ENCODE measurements at places on chromosomes 6 and 20. TPM values are rescaled to one million over a fixed set of nuclear protein-coding genes. Genes with fewer than 3 reads are reported as not detected.

- no peak for DNase-seq
Measured at GRCh38 chr6:151481786-151482185, 12.0 kb upstream of the CCDC170 start.

- DNase-seq: no peak
Measured at GRCh38 chr20:20435453-20435852, 67.5 kb downstream of the INSM1 start.

DNA sequence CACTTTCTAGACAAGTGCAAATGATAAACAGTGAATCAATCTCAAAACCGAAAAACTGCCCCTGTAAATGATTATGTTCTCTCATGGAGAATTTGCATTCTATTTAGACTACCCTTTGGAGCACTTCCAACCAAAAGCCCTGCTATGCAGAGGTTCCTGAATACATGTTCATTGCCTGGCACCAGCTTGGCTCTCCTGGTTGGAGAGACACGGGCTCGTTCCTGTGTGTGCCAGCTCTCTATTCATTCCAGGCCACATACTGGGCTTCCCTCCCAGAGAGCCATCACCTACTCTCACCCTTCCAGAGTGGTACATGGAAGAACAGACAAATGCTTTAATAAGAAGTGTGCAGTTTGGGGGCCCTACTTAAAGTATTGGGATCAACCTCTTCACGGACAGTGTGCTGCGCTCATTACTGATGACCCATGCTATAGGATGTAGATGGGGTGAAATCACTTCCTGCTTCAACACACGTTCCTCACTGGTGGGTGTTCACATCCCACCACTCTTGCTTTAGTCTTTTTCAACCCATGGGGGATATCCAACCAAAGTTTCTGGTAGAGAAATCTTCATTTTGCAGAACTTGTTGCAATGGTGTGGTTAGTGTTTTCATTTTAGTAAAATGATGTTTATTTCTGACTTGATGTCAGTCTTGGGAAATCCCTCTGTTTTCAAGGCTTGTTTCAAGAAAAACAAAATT is 38.5 kb upstream of the NAA20 start:
- DNase-seq: no peak

- peak; percentile 37 for DNase-seq
Measured at GRCh38 chr6:82178077-82178758, 69.3 kb downstream of the IBTK start.

- peak; percentile 33 for DNase-seq
Measured at GRCh38 chr6:159594106-159594749, 98.8 kb downstream of the SOD2 start.

DNA sequence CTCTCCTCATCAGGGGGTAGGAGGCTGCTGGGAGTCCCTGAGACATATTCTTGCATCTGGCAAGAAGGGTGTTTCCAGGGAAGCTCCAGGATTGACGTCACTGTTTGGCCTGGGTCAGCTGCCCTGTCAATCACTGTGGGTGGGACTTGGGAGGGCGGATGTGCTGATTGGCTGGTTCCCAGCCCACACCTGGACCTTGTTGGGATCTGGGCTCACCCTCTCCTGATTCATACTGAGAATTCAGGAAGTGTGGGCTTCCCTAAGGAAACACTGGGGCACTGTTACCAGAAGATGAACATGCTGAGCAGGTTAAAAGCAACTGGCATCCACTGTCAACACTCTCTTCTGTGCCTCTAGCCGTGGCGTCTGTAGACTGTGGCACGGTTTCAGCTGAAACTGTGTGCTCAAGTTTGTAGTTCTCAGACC is 36.5 kb downstream of the CDH26 start:
- no peak for DNase-seq

GRCh38 chr6:145373826-145374225 is 361.5 kb downstream of the EPM2A start:
- no peak for DNase-seq

DNA sequence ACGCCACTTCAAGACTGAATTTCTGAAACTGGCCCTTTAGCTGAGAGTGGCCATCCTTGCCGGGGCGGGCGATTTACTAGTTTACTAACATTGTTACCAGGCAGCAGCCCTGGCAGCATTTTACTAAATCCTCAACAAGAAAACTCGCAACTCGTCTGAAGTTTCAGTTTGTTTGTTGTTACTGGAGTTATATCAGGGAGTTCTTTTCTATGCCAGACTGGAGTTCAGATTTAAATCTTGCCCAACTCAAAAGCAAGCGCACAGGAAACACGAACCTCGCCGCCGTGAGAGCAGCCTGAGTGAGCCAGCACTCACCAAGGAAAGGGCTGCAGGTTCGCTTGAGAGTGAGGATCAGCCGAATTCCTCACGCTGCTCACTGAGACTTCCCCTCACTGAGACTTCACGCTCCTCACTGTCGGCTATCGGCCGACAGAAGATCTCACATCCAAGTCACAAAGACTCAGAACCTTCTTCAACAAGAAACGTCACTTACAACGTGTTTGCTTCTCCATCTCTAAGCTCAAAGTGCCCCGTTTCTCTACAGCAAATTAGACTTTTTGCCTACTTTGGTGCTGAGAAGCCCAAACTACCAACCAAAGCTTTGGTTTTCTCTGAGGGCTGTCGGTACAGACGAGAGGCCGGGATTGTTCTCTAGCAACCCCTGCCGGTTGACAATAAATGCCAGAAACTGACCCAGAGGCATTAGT is 78.9 kb downstream of the OLIG3 start:
- DNase-seq: peak; percentile 69

DNA sequence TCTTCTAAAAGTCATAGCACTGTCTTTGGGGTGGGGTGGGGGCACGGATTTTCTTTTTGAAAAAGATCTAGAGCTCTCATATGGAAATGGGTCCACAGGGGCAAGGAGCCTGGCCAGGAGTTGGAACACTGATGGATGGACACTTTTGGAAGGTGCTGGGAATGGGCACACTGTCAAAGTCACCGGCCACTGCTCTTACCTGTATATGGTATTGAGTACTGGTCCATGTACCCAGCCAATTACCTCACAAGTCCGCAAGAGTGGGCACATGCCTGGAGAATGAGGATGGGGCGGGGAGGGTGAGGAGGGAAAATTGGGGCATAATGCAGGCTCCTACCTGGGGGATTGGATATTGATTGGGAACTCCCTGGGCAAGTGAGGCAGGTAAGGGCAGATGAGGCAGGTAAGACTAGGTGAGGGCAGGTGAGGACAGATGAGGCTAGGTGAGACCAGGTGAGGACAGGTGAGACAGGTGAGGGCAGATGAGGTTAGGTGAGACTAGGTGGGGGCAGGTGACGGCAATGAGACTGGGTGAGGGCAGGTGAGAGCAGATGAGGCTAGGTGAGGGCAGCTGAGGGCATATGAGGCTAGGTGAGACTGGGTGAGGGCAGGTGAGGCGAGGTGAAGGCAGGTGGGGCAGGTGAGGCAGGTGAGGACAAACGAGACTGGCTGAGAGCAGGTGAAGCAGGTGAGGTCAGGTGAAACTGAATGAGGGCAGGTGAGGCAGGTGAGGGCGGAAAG is 167.9 kb downstream of the NRN1 start:
- no peak for DNase-seq

GRCh38 chr6:39218868-39219567 is 10.3 kb downstream of the KCNK5 start:
- no peak for DNase-seq

GRCh38 chr6:158030380-158031300 is 49.0 kb downstream of the SYNJ2 start:
- DNase-seq: no peak

DNA sequence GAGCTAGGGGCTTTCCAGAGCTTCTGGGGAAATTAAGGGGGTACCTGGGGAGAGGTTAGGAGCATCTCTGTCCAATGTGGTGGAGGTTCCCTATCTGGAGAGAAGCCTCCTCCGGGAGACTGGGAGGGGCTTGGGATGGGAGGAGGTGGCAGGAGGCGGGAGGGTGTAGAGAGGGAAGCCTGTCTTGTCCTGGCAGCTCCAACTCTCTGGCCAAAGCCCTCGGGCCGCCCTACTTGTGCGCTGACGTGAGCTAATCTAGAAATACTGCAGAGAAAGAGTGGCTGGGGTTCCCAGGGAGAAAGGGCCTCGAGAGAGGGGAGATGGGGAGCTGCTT is 1.6 kb upstream of the SLC32A1 start:
- DNase-seq: no peak

DNA sequence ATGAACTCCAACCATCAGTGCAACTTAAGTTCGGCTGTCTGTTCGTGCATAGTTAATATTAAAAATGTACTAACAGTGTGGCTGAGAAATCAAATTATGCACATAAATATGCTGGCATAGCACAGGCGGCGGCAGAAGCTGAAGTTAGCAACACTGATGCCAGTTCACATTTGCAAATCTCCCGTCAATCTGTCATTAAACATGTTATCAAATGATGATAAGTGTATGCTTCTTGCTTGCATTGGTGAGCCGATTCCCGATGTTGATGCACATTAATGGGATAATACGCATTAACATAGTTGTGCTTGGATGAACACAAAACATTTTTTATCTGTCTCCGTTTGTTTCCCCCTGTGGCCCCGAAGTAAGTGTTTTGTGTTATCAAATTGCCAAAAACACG is 309.4 kb downstream of the ZNF217 start:
- no peak for DNase-seq

GRCh38 chr6:130320908-130321307 is 44.9 kb upstream of the TMEM200A start:
- DNase-seq: peak; percentile 10

DNA sequence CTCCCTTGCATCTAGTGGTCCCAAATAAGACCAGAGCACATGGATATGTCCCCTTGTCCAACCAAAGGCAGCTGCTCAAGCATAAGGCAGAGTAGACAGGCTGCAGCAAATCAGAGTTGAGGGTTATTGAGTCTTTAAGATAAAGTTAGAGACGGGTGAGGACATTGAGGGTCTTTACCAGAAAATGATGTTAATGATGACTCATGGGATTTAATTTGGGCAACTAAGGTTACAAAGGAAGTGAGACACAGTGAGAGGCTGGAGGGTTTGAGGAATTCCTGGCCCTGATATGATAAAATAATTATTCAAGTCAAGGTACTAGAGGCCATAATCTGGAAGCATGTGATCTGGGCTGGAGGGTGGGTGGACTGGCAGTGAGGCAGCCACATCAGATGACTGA is 133.6 kb downstream of the ALDH8A1 start:
- DNase-seq: no peak

GRCh38 chr20:49762940-49763766 is 49.5 kb upstream of the B4GALT5 start:
- no peak for DNase-seq

DNA sequence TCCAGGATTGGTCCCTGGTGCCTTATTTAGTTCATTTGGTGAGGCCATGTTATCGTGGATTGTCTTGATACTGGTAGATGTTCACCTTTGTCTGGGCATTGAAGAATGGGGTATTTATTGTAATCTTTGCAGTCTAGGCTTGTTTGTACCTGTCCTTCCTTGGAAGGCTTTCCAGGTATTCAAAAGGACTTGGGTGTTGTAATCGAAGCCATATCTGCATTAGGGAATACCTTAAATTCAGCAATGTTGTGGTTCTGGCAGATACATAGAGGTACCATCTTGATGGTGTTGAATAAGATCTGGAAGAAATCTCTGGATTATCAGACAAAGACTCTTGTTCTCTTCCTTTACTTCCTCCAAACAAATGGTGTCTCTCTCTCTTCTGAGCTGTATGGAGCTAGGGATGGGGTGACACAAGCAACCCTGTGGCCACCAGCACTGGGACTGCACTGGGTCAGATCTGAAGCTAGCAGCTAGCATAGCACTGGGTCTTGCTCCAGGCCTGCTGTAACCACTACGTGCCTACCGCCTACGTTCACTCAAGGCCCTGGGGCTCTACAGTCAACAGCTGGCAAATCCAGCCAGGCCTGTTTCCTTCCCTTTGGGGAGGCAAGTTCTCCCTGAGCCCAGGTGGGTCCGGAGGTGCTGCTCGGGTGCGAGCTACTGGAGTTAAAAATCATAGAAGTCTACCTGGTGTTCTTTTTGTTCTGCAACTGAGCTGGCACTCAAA is 261.1 kb upstream of the CITED2 start:
- DNase-seq: no peak

DNA sequence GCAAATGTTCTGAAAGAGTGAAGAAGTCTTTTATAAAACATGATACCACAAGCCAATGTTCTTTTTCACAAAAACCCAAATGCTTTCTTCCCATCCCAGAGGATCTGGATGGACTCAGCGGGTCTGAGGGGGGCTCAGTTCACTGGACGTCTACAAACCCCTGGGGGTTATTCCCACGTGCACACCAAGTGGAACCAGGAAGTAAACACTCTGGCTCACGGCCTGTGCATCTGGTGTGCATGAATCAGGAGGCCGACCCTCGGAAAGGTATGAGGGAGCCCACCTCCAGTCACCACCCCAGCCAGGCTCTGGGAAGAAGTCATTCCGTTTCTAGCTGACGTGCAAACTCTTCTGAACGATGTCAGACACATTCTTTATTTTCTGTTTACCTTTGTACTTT is 252.2 kb downstream of the DLL1 start:
- no peak for DNase-seq

DNA sequence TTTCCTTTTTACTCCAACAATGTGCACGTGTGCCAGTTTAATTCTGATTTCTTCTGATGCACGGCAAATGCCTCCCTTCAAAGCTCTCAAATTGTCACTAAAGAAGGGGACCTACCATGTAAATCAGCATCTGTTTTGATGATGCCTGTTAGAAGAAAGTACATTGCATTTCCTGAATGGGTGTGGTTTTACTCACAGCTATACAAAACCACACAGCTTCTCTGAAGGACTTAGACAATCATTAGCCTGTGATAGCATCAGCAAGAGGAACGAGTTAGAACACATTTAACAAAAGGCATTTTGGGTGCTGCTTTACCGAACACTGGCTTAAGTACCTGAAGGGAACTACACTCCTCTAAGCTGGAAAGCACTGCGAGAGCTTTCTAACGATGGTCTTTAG is 109.4 kb downstream of the ATXN1 start:
- no peak for DNase-seq

DNA sequence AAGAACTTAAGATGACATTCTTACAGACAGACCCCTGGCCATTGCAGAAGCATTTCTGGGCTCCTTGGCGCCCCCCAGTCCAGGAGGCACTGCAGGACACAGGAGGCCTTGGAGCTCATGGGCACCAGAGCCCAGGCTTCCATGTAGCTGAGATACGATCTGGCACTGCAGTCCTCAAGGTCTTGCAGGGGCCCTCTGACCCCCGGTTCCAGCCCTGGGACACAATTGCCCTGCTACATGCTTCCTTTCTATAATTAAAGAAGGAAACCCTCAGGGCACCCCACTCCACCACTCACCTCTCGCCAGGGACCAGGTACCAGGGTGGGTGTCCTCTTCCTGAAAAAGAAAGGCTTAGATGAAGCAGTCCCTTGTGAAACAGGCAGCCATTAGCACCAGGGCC is 33.6 kb downstream of the WFDC3 start:
- no peak for DNase-seq

- no peak for DNase-seq
Measured at GRCh38 chr20:25043499-25044260, 14.3 kb downstream of the ACSS1 start.

The PMEPA1 gene
- 5.7 TPM for total RNA-seq

The CALHM5 gene
- 2.1 TPM for total RNA-seq

The PGC gene
- not detected for total RNA-seq

The TFAP2B gene
- total RNA-seq: not detected

The GMNN gene
- total RNA-seq: 29.2 TPM

The RUNX2 gene
- 10.5 TPM for total RNA-seq

The FILIP1 gene
- total RNA-seq: 0.13 TPM

The FAM83C gene
- not detected for total RNA-seq

The NOTCH4 gene
- total RNA-seq: 0.51 TPM

Measured in HFFc6 (cell line).